ENCODE measurements at places on chromosomes 7 and 10.

DNA sequence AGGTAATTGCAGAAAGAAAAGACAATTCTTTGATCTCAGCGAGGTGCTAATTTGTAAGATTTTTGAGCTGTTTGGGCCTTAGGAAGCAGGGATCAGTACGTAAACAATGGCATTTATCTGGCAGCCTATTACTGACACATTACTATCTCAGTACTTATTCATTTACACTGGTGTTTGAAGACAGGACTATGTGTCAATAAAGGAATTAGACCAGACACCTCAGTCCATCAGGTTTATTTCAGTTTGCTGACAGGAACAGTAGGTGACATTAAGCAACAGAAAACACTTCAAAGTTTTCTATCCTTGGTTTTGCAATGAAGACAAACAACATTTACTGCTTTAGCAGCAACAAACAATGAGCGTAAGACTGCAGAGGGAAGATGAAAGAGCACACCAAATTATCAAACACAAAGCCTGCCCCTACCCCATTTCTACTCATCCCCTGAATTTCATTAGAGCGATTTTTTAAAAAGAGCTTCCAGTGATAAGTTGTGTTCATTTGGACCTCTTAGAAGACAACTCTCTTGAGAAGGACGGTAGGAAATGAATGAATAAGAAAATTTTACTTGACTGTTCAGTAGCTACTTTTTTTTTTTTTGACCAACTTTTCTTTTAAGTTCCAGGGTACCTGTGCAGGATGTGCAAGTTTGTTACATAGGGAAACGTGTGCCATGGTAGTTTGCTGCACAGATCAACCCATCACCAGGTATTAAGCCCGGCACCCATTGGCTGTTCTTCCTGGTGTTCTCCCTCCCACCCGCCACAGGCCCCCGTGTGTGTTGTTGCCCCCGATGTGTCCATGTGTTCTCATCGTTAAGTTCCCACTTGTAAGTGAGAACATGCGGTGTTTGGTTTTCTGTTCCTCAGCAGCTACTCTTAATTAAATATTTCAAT lies 138.8 kb downstream of the DKK1 start:
- peak; percentile 16 for DNase-seq

- no peak for DNase-seq
These were observed 52.7 kb downstream of the FIGNL1 start for GRCh38 chr7:50397320-50397970.

DNA sequence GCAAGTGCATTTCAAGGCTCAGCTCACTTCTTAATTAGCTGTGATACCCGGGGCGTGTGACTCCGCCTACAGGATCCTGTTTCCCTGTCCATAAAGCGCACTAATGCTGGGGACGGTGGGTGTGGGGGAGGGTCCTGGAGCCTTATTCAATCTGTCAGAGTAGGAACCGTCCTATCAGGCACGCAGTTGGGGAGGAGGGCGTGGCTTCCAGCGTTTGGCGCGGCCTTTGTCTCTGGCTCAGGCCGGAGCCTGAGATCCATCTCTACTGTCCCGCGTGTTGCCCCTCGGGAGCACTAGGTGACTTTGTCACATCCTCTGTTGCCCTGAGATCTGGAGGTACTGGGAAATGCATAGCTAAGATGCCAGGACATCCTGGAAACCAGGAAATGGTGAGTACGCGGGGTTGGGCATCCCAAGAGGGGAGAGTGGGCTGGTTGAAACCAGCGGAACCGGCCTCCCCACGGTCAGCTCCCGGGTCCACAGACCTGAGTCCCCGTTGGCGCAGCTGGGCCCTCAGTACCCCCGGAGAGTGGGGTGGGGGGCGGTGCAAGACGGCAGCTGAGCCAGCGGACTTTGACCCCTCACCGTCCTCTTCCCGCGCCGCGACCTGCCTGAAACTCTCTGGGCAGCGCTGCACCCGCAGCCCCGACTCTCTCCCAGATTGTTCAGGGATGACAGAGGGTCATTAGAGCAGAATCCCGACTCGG lies 104.4 kb upstream of the ZNF92 start:
- DNase-seq = no peak

DNA sequence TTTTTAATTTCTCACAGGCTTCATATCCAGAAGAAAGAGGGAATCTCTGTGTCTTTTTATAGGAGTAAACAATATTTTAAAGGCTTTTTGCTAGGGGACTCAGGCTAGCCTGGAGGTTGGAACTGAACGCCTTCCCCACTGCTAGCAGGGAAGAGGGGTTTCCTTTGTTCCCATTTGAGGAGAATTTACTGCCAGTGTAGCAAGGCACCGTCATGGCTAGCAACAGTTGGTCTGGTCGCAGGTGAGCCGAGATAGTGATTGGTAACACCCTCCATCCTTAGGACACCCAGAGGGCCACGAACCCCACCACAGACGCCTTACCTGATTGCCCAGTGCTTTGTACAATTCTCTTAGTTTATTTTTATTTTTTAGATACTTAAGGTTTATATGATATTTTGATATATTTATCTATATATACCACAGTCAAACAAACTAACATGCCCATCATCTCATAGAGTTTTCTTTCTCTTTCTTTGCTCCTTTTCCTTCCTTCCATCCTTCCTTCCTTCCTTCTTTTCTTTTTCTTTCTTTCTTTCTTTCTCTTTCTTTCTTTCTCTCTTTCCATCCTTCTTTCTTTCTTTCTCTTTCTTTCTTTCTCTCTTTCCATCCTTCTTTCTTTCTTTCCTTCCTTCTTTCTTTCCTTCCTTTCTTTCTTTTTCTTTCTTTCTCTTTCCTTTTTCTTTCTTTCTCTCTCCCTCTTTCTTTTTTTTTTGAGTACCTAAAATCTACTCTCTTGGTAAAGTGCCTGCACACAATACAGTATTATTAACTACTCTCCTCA lies 219.0 kb upstream of the AKR1E2 start:
- no peak for DNase-seq

- DNase-seq = no peak
These were observed 28.6 kb downstream of the MRPL32 start for GRCh38 chr7:42960762-42961161.

DNA sequence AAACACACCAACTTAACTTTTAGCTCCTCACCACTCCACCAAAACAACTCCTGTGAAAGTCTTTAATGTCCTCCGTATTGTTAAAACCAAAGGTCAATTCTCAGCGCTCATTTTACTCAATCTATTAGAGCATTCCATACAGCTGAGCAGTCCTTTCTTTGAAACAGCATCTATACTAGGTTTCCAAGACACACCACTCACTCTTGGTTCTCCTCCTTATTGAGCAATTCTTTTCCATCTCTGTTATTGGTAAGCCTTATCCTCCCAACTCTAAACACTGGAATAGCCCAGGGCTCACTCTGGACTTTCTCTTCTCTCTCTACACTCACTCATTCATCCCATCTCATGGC lies 34.9 kb downstream of the COA1 start:
- DNase-seq = no peak

Data from LoVo (cell line).